ENCODE measurements at places on chromosomes 6 and 20.
A peak's percentile ranks its signal among the peaks of the same experiment; 100 is the strongest.

GRCh38 chr6:3341467-3341866 is 82.7 kb downstream of the PSMG4 start:
- DNase-seq: no peak

- DNase-seq: no peak
Measured at GRCh38 chr6:146984251-146984924, 219.8 kb upstream of the STXBP5 start.

GRCh38 chr20:18156045-18156444 is 18.4 kb downstream of the KAT14 start:
- no peak for DNase-seq

GRCh38 chr6:113104541-113104940 is 752.6 kb upstream of the MARCKS start:
- DNase-seq: no peak

DNA sequence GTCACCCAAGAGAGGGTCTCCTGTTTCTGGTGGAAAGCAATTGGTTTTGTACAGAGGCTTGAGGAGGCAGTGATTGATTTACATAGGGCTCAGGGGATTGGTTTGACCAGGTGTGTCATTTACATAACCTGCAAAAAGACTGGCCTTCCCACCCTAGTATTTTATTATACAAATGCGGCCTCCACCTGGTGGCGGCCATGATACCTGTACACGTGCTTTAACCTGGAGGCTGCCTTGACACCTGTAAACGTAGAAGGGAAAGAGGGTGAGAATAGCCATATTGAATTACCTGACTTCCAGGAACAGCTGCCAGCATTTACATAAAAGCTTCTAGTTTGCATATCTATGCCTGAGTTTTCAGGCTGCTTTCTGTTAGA is 48.7 kb downstream of the HLA-DPB1 start:
- no peak for DNase-seq

GRCh38 chr20:41005361-41005729 is 23.3 kb upstream of the TOP1 start:
- DNase-seq: no peak

DNA sequence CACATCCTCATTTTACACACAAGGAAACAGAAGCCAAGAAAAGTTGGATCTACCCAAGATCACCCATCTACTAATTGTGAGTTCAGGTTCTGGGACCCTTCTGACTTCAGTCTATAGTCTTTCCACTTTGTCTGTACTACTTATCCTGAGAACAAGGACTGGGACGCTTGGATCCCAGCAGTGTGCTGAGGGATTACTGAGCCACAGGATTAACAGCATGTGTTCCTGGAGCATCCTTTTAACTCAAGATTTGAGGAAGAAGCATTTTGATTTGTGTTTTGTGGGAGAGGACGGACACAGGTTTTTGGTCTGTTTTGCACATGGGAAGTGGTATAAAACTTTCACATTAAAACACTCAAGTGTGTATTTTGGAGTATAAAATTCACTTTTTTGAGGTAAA is 4.4 kb downstream of the ENPP4 start:
- no peak for DNase-seq

DNA sequence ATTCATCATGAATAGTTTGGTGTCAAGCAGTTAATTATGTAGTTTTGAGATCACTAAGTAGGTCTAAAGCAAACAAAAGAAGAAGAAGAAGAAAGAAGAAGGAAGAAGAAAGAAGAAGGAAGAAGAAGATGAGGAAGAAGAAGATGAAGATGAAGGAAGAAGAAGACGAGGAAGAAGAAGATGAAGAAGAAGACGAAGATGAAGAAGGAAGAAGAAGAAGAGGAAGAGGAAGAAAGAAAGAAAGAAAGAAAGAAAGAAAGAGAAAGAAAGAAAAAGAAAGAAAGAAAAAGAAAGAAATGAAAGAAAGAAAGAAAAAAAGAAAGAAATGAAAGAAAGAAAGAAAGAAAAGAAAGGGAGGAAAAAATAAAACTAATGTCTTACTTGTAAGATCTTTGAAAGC is 9.2 kb downstream of the TMC2 start:
- no peak for DNase-seq

DNA sequence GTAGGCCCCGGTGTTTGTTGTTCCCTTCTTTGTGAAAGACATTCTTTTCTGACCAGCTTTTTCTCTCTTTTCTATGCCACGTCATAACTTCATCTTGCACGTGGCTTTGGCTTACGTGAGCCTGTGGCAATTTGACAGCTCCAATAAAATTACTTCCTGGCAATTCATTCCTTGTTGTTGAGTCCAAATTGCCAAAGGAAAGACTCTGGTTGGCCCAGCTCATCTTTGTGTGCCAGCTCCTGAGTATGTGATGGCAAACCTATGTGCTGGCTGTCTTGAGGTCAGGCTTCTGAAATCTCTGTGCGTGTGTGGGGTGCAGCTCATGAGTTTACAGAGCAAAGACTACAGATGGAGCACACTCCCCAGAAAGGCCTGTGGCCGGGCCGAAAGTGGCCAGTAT is 272.5 kb upstream of the SGK1 start:
- no peak for DNase-seq

GRCh38 chr6:111210194-111210728 is 123.0 kb downstream of the SLC16A10 start:
- DNase-seq: peak; percentile 15

GRCh38 chr6:150409576-150410066 is 40.8 kb downstream of the IYD start:
- DNase-seq: no peak

- peak; percentile 18 for DNase-seq
Measured at GRCh38 chr6:144725736-144726522, 440.8 kb downstream of the UTRN start.

DNA sequence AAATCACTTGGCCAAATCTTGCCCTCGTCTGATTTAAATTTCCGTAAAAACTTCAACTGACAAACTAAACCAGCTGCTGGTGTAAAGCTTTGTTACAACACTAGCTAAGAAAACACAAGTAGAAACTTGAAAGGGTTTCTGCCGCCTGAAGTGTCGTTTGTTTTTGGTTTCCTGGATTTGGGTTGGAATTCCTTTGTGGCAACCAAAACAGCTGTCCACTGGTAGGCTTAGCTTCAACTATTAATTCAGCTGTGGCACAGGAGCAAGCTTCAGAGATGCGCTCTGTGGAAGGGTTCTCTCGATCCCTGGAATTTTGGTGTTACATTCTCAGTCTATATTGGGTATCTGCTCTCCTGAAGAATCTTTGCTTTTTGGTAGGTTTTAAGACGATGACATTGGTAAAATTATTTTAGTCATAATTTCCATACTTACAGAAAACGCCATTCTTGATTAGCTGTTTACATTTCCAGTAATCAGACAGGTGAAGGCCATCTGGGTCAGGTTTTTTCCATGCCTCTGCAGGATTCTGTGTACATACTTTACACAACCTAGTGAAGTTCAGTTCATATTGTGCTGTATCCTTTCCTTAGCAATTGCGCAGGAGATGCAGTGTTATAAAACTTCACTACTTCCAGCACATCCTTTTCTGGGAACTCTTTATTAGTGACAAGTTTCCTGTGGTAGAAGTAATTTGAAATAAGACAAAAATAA is 29.9 kb upstream of the SAMD3 start:
- DNase-seq: no peak

DNA sequence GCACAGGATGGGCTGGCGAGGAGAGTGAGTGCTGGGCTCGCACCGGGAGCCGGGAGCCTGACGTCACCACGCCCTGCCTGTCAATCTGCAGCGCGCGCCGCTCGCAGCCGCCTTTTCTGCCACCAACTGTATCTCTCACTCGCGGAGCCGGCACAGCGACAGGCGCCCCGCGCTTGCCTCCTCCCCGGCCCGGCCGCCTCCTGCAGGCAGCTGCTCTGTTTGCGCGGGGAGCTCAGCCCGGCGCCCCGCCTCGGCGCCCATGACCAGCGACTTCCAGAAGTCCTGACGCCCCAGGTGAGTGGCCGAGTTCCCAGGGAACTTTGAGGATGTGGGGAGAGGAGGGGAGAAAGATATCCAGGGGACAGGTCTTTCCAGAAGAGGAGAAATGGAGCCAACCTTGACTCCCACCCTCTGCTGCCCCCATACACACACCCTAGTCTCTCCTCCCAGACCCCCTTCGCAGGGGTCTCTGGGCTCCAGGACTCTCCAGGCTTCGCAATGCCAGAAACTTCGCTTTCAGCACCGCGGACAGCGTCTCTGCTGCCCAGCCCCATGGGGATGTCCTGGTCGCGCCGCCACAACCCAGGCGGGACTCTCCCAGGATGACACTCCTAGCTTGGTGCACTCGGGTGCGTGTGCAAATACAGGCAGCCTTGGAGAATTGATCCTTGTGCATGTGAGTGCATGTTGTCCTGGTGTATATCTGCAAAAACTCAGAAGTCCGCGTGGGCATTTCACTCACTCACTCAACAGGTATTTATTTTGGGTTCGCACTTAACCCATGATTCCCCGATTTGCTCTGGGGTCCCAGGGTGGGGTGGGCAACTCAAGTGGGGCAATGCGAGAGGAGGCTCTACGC is at the start of gene GPR6:
GPR6 (plus strand) TSS at position 138 of the 859 bp plus-strand sequence. CDS start 802 bp downstream, outside the sequence.
- peak; percentile 68 for DNase-seq

GRCh38 chr6:96809119-96809518 is 28.2 kb downstream of the GPR63 start:
- DNase-seq: no peak

DNA sequence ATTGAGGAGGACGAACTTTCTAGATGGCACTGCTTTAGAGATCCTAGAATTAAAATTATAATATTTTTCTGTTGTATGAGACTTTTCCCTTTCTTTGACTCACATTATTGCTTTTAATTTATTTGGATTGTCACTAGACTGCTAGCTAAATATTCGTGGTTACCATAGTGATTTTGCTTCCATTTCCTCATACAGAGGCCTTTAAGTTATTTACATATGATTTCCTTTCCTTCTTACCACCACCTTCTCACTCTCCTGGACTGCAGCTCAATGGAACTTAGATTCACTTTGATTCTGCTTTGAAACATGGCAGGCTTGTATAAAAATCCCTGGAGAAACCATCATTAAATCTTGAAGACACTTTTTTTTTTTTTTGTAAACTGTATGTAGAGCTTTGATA is 222.9 kb downstream of the LAMA2 start:
- no peak for DNase-seq

DNA sequence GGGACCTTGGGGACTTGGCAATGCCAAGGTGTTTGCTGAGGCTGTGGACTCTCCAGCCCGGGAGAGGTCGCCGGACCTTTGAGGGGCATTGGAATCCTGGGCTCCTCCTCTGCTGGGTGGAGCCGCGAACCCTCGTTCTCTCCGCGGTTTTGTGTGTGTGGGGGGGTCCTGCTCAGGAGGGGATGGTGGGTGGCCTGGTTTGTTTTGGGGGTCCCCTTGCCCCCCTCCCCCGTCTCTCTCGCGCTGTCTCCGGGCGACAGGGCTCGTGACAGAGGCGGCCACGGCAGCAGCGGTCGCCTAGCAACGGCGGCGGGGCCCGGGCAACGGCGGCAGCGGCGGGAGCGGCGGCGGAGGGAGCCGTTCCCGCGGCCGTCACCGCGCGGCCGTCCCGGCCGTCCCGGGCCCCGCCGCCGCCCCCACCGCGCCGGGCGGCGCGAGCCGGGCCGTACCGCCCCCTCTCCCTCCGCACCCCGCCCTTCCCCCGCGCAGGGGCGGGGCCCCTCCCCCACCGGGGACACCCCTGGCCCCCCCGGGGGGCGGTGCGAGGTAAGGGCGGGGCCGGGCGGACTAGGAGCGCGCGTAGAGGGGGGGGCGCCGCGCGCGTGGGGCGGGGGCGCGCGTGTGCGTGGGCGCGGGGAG is 7.8 kb downstream of the SYNGAP1 start:
- DNase-seq: peak; percentile 64

DNA sequence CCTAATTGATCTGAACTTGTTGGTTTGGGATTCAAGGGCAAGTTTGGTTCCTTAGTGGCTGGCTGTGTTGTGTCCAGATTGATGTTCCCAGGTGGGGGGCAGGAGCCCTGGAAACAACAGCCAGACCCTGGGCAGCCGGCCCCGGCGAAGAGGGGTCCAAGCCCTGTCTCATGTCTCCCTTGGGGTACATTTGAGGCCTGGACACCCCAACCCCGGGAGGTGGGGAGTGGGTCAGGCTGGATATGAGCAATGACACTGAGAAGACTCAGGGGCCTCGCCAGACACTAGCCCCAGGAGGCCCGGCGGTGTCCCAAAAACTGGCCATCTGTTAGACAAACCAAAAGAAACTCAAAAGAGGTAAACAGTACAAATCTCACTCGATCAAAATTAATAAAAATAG is 79.6 kb downstream of the YTHDF1 start:
- DNase-seq: no peak

- no peak for DNase-seq
Measured at GRCh38 chr6:1825926-1826325, 216.2 kb downstream of the FOXC1 start.

DNA sequence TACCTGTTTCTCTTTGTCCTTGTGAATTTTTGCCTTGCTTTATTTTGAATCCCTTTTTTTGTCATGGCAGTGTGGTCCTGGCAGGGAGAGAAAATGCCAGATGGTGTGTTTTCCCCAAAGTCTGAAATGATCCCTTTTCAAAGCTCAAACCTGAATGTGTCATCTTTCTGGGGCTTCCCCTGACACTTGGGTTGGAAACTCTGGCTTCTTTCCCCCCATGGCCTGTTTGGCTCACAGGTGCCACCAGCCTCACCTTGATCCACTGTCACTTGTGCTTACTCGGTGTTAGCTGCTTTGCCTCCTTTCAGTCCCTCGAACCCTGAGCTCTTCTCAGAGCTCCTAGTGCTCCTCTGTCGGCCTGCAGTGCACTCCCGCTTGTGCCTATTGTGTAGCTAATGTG is 22.3 kb downstream of the MYBL2 start:
- DNase-seq: peak; percentile 17

DNA sequence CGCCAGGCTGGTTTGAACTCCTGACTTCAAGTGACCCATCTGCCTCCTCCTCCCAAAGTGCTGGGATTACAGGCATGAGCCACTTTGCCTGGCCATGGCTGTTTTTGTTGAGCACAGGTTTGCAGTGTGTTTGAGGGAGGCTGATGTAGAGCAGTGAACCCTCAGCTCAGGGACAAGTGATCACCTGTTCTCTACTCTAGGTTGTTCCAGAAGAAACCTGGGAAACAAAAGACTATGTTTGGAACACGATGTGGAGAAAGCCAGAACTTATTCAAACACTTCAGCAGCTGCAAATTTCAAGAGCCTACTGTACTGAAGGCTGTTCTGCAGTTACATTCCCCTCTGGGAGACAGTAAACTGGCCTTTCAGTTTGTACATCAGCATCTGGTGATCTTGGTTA is 4.7 kb downstream of the TULP1 start:
- no peak for DNase-seq

DNA sequence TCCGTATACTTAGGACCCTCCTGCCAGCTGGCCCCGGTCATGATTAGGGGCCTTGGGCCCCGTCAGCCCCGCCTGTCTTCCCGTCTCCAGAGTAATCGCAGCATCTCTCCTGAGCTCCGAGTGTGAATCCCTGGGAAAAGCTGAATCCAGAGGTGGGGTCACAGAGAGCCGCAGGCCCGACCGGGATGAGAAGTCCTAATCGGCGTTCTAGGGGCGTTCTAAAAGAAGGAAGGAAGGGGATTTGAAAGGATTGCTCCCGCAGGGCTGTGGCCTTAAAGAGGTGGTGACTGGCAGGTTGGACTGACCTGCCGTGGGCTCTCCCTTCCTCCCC is 371 bp downstream of the HMGN4 start:
- no peak for DNase-seq

GRCh38 chr6:30378290-30378937 is 33.5 kb downstream of the RPP21 start:
- no peak for DNase-seq

GRCh38 chr20:62766071-62766450 is 30.2 kb upstream of the MRGBP start:
- no peak for DNase-seq

GRCh38 chr20:33673410-33674293 is 576 bp downstream of the NECAB3 start:
- DNase-seq: peak; percentile 44

- DNase-seq: no peak
Measured at GRCh38 chr6:42502127-42502526, 50.4 kb upstream of the TRERF1 start.

GRCh38 chr6:68559716-68560115 is 75.4 kb upstream of the ADGRB3 start:
- DNase-seq: no peak
